ENCODE measurements at places on chromosomes 7 and 10. TPM values are rescaled to one million over a fixed set of nuclear protein-coding genes. Genes with fewer than 3 reads are reported as not detected.

The OR2A42 gene
- not detected for total RNA-seq

The OGDHL gene
- total RNA-seq, result 1.9 TPM

The PLEKHS1 gene
- total RNA-seq, result 19.3 TPM

The YAE1 gene
- 23.3 TPM for total RNA-seq

The EIF5AL1 gene
- 0.09 TPM for total RNA-seq

The SPDYE6 gene
- total RNA-seq, result not detected

The NUDT13 gene
- total RNA-seq, result 3.5 TPM

The PAPSS2 gene
- total RNA-seq, result 123 TPM

The HKDC1 gene
- total RNA-seq, result 31.2 TPM

GRCh38 chr7:112060625-112061024 lies 145.6 kb downstream of the DOCK4 start:
- DNase-seq, result no peak

DNA sequence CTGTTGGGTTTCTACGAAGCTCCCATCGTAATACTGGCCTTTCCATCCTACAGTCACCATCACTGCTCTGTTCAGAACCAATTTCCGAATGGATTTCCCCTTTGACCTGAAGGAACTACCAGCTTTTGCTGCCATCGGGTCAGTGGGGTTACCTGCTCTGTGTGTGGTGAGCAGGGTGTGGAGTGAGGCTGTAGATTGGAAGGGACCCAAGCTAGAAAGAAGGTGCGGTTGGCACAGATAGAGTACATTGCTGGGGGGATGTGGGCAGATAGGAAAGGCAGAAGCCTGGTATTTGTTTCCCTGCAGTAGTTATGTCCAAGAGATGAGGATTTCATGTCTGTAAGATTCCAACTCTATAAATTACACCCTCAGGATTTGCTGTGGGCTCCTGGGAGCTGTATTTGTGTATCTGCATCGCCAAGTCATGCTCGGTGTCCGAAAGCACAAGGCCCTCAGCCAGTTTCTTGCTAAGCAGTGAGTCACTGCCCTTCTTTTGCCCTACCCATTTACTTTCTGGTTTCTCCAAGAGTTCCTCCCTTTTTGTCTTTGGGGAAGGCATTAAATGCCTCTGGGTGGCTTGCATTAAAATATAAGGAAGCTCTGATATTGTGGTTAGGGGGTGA lies 15.4 kb downstream of the CLCN1 start:
- no peak for DNase-seq

GRCh38 chr10:135601-136464 lies 578 bp downstream of the ZMYND11 start:
- DNase-seq, result peak; percentile 79

DNA sequence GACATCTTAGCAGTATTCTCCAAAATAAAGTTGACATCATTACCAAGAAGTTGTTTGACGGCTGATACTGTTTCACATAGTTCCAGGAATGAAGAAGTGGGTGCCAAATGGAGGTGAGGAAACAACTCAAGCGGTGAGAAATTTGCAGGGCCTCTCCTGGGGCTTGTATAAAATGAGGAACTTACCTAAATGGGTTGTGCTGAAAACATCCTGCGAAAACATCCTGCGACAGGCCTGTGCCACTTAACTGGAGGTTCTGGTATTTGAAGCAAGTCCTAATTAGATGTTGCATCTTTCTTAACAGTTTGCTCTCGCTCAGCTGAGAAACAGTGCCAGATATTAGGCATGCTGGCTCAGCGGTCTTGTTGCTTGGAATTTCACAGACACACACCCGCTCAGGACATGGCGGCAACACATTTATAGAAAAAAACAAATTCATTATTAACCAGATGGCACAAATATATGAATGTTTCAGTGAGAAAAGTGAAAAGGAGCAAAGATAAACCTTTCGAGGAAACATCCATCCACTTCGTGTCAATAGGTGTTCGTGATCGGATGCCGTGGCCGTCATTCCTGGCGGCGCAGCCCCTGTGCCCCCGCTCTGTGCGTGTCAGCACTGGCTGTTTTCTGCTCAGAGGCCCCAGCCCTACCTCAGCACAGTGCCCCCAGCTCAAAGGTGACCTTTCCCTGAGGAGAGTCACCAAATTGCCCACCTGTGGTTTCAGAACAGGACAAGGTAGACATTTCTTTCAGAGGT lies 48.1 kb downstream of the CDC123 start:
- no peak for DNase-seq

DNA sequence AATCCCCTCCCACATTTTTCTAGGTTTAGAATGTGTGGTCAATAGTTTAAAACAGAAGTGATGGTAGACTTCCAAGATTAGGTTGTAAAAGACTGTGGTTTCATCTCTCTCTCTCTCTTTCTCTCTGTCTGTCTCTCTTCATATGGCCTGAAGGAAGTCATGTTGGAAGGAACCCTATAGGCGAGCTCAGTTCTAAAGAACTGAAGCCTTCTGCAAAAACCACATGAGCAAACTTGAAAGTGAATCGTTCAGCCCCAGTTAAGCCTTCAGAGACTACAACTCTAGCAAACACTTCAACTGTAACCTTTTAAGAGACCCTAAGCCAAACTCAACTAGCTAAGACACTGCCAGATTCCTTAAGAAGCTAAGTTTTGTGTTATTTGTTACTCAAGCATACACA lies 707.5 kb upstream of the LRRTM3 start:
- DNase-seq, result no peak

- DNase-seq, result no peak
Measured at GRCh38 chr7:44065431-44066110, at the start of gene PGAM2. TSS of gene PGAM2 (minus strand) at chr7:44065567. CDS start at chr7:44065529, 38 bp downstream.

- DNase-seq, result no peak
Measured at GRCh38 chr7:17120756-17121155, 177.7 kb upstream of the AHR start.

DNA sequence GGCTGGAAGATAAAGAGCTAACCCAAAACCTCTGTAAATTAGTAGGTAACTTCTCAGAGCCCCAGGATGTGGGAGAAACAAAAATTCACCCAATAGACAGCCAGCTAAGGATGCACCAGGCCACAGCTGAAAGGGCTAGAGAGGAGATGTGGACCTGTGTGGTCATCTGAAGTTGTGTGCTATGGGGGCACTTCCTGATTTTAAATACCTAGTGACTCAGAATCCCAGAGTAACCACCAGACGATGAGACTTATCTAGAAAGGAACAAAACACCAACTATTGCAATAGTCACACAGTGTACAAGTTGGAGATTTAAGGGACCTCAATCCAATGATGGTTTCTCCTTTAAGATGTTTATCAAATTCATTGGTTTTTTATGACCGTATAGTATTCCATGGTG lies 408.3 kb upstream of the ANKRD30A start:
- no peak for DNase-seq

- no peak for DNase-seq
Measured at GRCh38 chr10:74548676-74549075, 277.7 kb upstream of the KAT6B start.

GRCh38 chr7:29888006-29888405 lies 81.7 kb downstream of the WIPF3 start:
- no peak for DNase-seq

GRCh38 chr10:48708144-48708543 lies 23.5 kb downstream of the WDFY4 start:
- no peak for DNase-seq

DNA sequence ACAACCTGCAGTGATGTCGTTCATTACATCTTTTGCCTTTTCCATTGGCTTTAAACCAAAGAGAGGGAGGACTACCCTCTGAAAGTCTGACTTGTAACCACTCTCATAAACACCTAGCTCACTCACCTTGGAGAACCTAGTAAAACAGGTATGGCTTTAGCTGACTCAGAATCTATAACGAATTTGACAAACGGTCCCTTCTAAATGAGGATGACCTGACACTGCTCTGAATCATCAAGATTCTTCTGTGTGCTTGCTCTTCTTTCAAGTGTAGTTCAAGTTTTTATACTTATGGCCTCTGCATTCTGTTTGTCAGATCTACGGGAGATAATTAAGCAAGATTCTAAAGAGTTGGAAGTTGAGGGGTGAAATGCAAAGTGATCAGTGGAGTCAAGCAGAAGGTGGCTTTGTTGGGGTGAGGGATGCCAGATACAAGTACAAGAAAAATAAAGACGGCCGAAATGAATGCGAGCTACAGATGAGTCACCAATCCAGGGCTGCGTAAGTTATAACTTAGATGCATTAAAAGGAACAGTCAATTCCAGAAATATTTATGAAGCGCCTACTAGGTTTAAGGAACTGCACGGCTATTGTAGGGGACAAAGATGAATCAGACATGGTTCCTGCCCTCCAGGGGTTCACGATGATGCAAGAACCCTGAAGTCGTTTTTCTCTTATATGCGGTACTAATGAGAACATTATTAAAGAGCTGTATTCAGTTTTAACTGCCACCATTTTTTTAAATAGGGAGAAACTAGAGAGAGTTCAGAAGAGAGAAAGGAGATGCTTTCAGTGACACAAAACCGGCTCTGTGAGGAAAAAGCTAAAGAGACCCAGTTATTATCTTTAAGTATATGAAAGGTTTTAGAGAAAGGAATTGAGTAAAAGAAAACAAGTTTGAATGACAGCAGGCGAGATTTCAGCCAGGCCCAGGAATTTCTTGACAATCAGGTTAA lies 6.5 kb downstream of the HIPK2 start:
- DNase-seq, result no peak

DNA sequence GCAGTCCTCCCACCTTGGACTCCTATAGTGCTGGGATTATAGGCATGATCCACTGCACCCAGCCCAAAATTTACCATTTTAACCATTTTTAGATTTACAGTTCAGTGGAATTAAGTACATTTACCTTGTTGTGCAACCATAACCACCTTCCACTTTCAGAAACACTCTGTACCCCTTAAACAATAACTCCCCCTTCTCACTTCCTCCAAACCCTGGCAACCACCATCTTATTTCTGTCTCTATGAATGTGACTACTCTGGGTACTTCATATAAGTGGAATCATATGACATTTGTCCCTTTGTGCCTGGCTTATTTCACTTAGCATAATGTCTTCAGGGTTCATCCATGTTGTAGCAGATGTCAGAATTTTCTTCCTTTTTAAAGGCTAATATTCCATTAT lies 33.6 kb downstream of the SUFU start:
- no peak for DNase-seq

- DNase-seq, result no peak
Measured at GRCh38 chr7:77434570-77435275, 18.6 kb upstream of the GSAP start.

- no peak for DNase-seq
Measured at GRCh38 chr10:48554246-48554645, 50.6 kb downstream of the ARHGAP22 start.

Data from mucosa of descending colon (tissue), 3 donors.